ENCODE measurements at places on chromosomes 2 and 18. TPM values are rescaled to one million over a fixed set of nuclear protein-coding genes. Genes with fewer than 3 reads are reported as not detected.

TMEM198 gene
- total RNA-seq = 5.8 TPM

XDH gene
- 2.6 TPM for total RNA-seq

LYG1 gene
- 0.40 TPM for total RNA-seq

IL18RAP gene
- total RNA-seq = 1.6 TPM

UBXN2A gene
- total RNA-seq = 10.7 TPM

CABYR gene
- total RNA-seq = 4.4 TPM

DNA sequence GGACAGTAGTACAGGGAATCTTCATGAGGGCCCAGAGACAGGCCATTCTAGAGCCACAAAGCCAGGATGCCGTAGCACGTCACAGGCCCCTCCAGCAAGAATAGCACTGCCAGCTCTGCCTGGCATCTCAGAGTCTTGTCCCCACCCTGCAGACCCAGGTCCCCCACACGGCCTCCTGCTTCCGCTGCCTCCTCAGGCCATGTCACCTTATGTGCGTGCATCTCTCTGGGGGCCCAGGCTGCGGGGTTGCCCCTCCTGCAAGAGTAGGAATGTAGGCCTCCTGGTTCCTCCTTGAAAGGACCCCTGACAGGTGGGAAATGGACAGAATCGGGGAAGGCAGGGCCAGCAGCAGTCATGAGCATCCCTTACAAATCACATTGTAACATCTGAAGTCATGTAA is 49.8 kb downstream of the ADI1 start:
- H3K27ac ChIP-seq = no peak overlapping the region
- no peak for DNase-seq
- H3K4me1 ChIP-seq = no peaks in the 10 kb centered on the region
- H3K4me3 ChIP-seq = no peak overlapping the region

DNA sequence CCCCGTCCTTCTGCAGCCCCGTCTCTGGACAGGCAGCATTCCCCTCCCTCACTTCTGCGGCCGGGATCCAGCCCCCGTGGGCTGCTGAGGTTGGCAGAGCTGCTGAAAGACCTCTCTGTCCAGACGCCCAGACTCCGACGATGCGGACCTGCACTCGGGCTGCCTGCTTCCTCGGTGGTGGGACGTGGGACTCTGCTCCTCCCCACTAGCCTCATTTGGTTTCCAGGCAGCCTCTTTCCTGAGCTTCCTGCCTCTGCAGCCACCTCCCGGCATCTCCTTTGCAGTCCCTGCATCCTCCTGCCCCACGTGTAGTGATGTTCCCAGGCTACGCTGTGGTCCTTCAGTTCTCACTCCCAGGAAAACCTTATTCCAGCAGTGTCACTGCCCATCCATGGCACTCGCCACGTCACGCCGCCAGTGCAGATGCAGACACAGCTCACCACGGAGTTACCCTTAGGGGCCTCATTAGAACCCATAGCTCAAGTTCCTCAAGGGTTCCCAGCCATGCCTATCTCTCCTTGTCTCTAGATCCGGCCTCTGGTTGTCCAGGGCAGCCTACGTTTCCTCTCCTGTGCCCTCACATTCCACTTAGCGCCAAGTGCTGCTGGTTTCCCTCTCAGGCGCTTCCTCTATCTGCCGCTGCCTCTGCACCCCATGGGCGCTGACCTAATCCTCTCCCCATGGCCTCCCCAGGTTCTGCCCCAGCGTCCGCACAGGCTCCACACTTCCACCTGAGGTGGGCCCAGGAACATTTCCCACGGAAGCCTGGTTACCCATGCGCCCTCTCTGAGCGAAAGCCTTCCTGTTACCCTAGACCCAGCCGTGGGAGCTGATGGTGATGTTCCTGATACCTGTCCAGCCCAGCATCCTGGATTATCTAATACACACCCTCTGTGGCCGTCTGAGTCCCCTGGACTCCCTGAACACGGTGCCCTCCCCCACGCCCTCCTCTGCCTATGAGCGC is 318.3 kb upstream of the MYT1L start:
- DNase-seq = no peak
- no peak overlapping the region for H3K27ac ChIP-seq
- H3K36me3 ChIP-seq = no peaks in the 10 kb centered on the region

DNA sequence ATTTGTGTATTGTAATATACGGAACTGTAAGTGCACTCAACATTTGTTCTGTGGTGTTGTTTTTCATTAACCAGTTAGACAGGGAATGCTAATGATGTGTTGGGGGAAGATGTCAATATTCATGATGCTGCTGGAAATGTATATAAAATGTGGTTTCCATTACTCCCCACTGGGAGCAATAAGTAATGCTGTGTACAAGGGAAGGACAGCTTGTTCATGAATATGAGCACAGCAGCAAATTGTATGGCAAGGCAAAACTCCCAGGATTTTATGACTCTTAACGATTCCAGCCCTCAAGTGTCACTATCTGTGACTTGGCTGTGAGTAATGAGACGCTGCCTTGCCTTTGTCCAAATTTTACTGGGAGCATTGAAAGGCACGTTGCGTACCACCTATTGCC is 312.4 kb upstream of the DDX18 start:
- no peak overlapping the region for H3K4me3 ChIP-seq
- H3K4me1 ChIP-seq = no peaks in the 10 kb centered on the region
- H3K36me3 ChIP-seq = no peaks in the 10 kb centered on the region

- H3K27me3 ChIP-seq = no peaks in the 10 kb centered on the region
- no peaks in the 10 kb centered on the region for H3K4me1 ChIP-seq
- no peak for DNase-seq
- H3K4me3 ChIP-seq = no peak overlapping the region
- H3K27ac ChIP-seq = no peak overlapping the region
These were observed 226.7 kb upstream of the ZNF804A start for GRCh38 chr2:184371641-184372040.

DNA sequence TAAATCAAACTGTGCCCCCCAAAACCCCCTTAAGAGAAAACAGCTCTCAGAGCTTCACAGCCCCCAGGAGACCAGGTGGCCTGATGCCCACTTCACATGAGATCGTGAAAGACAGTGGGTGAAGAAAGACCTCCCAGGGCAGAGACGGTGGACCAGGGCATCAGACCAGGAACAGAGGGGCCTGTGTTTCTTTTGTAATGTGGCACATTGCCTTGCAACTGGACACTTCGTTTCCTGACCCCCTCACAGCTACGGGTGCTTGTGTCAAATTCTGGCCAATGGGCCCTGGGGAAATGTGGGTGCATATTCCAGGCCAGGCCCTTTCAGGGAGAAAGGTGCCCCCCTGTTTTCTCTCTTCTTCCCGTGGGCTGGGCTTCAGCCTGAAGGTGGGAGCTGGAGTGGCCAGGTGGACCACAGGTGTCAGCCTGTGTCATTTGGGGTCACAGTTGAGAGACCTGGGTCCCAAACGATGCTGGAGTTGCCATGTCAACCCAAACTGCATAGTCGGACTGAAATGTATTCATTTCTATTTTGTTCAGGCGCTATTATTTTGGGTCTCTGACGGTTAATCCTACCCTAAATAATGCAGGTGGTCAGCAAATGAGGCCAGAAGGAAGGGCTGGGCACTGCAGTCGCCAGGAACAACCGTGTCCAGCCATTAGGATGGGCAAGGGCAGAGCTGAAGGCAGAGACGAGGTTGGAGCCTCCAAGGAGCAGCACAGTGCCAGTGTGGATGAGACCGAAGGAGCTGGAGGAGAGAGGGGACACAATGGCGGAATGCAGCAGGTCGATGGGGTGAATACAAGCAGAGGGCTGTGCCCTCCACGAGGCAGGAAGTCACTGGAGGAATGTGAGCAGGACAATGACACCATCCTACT is 338.2 kb downstream of the EIPR1 start:
- H3K4me3 ChIP-seq = no peak overlapping the region
- H3K4me1 ChIP-seq = no peaks in the 10 kb centered on the region
- no peak for DNase-seq
- no peaks in the 10 kb centered on the region for H3K36me3 ChIP-seq

- H3K27ac ChIP-seq = no peak overlapping the region
- no peaks in the 10 kb centered on the region for H3K4me1 ChIP-seq
- H3K36me3 ChIP-seq = no peaks in the 10 kb centered on the region
- no peaks in the 10 kb centered on the region for H3K27me3 ChIP-seq
These were observed 20.0 kb upstream of the OTOS start for GRCh38 chr2:240160291-240161086.

- no peaks in the 10 kb centered on the region for H3K27me3 ChIP-seq
- H3K4me1 ChIP-seq = no peaks in the 10 kb centered on the region
- no peaks in the 10 kb centered on the region for H3K36me3 ChIP-seq
- no peak overlapping the region for H3K4me3 ChIP-seq
- H3K27ac ChIP-seq = no peak overlapping the region
These were observed 180.1 kb upstream of the OSR1 start for GRCh38 chr2:19538411-19538963.

DNA sequence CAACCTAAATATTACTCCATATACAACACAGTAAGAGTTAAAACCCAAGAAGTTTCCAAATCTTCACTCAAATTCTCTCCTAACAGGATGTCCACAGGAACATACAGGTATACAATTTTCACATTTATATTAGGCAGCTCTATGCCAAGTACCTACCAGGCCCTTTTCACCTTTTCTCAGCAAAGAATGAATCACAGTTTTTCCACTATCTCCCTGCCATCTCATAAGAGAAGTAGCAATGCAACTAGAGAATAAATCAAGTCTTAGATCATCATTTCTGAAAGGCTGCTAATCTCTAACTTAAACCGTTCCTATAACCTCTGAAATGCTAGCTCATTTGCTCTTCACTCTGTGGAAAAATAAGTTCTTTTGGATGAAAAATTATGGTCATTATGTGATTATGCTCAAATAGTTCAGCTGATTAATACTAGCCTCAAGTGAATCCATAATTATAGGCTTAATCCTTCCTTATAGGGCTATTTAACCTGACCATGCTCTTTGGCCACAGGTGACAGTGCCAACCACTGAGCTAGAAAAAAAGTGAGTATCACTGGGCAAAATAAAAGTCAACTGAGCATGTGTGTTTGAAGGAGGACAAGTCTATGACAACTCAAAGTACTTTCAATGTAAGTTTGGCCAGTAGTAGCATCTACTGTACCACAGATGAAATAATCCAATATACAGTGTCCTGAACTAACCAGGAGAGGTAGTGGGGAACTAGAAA is 79.7 kb downstream of the COBLL1 start:
- no peaks in the 10 kb centered on the region for H3K27me3 ChIP-seq
- H3K27ac ChIP-seq = no peak overlapping the region
- H3K4me1 ChIP-seq = peaks cover 4% of the 10 kb centered on the region
- no peak overlapping the region for H3K4me3 ChIP-seq
- H3K36me3 ChIP-seq = no peaks in the 10 kb centered on the region
- DNase-seq = no peak

GRCh38 chr18:731185-731584 is 18.8 kb upstream of the ENOSF1 start:
- H3K27me3 ChIP-seq = no peaks in the 10 kb centered on the region
- H3K4me3 ChIP-seq = no peak overlapping the region
- DNase-seq = no peak
- peaks cover 6% of the 10 kb centered on the region for H3K36me3 ChIP-seq
- H3K4me1 ChIP-seq = no peaks in the 10 kb centered on the region

DNA sequence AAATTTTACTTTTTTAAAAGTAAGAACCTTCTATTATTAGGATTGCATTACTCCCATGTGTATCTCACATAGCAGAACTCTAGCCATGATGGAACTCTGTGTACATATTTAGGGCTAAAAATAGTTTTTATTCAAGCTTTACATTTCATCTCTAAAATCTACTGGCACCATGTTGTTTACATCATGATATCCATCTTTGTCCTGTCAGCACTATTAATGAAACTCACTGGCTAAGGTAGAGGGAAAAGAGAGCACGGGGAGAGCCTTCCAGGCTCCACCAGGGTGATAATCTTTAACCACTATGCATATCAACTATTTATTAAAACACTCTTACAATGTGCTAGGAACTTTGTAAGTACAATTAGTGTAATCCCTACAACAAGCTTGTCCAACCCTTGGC is 34.7 kb downstream of the RAD51AP2 start:
- no peak overlapping the region for H3K27ac ChIP-seq
- H3K4me1 ChIP-seq = no peaks in the 10 kb centered on the region
- no peak overlapping the region for H3K4me3 ChIP-seq
- H3K36me3 ChIP-seq = no peaks in the 10 kb centered on the region
- no peak for DNase-seq
- no peaks in the 10 kb centered on the region for H3K27me3 ChIP-seq

DNA sequence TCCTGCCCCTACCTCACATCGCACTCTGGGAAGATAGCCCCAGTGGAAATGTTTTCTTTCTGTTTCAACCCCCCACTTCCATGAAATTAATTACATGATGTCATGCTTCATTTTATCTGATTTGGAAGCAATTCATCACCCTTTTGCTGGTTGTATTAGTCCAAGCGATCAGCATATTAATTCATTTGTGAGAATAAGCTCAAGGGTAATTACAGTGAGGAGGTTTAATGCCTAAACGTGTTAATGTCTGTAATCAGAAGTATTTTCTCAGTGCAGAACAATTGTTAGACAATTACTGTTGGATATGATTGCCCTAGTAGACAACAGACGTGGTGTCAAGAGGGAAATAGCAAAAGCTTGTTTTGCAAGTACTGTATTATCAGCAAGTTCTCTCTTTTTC is 746.3 kb downstream of the CPS1 start:
- H3K36me3 ChIP-seq = no peaks in the 10 kb centered on the region
- H3K4me3 ChIP-seq = no peak overlapping the region
- H3K27me3 ChIP-seq = no peaks in the 10 kb centered on the region
- no peak for DNase-seq
- H3K4me1 ChIP-seq = no peaks in the 10 kb centered on the region

- no peaks in the 10 kb centered on the region for H3K36me3 ChIP-seq
- H3K4me3 ChIP-seq = no peak overlapping the region
- no peaks in the 10 kb centered on the region for H3K27me3 ChIP-seq
- DNase-seq = peak; percentile 30
- H3K4me1 ChIP-seq = no peaks in the 10 kb centered on the region
- H3K27ac ChIP-seq = no peak overlapping the region
These were observed 761.8 kb upstream of the ACVR2A start for GRCh38 chr2:147082850-147083522.

DNA sequence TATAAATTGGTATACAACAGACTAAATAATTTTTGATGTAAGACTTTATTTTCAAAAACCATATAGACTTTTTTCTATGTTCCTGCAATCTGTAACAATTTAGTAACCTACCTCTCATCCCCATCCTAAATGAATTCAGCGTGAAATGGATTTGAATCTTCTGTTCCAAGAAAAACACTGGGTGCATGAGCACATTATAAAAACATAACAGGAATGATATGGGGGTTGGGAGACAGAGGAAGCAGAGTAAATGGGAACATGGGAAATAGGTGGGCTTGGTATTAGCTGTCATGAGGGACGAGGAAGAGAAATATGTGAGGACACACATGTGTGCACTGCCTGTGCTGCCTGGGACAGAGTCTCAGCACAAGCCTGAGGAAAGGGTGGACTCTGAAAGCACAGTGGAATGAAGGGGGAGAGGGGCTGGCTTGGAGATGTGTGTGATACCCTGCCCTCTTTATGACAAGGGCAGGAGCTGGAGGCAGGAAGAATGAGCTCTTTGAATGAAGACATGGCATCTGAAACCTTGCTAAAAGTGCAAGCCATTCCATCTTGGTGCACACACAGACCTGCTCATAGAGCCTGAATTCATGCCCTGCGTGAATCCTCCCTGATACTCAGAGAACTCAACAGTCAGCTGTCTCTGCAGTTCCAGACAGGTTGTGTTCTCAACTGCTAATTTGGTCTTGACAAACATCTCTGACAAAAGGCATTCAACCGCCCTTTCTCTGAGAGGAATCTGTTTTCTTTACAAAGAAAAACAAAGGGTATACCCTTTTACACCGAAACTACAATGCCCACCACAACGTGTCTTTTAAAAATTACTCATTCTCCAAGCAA is 66.6 kb downstream of the EPB41L3 start:
- no peaks in the 10 kb centered on the region for H3K27me3 ChIP-seq
- H3K4me3 ChIP-seq = no peak overlapping the region
- H3K36me3 ChIP-seq = no peaks in the 10 kb centered on the region
- no peak for DNase-seq

Measured in thyroid gland (tissue), 4 donors.